ENCODE measurements at places on chromosomes 6 and 20.

DNA sequence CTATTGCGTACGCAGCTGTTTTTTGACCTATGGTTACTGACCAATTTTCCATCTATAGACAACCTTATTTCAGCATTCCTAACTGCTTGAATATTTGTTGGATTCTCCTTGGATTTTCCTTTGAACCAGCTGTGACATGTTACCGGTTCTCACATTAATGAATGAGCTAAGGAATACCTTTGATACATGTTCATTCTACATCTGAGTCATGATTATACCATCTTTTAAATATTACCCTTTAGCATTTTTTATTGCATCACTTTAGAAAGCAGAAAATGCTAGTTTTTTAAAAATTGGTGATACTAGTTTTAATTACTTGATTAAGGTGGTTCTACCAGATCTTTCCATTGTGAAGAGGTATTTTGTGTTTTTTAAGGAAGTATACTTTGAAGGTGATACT, 1.9 kb upstream of the IGF2R start:
- no peak for DNase-seq

GRCh38 chr6:144847916-144848315, 562.8 kb downstream of the UTRN start:
- no peak for DNase-seq

DNA sequence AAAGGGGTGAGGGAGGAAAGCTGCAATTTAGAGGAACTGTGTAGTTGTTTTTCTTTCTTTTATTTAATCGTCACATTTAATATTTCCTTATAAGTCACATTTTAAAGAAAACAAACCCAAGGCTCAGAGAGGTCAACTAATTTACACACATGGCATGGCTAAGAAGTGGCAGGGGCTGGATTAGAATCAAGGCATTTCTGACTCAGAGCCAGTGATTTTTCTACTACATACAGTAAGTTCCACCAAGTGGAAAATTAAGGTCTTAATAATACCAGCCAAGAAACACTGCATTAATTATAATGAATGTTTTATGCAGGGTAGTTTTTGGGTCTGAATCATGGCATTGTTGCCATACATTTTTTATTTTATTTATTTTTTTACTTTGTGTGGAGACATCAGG, 607.7 kb upstream of the CITED2 start:
- DNase-seq: no peak

DNA sequence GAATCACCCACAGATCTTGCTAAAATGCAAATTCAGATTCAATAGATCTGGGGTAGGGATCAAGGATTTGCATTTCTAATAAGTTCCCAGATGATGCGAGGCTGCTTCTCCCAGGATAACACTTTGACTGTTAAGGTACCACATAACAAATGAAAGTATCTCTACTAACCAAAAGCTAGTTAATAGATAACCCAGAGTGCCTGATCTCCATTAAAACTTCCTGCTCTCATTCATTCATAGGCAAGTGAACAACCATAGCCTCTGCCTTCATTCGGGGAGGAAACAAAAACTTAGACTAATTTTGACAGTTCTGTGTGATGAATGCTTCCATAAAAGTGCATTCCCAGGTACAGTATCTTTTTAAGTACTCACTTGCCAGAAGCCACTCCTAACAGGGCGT, 265.6 kb upstream of the BTBD3 start:
- no peak for DNase-seq

GRCh38 chr6:15089569-15090144, 156.2 kb upstream of the JARID2 start:
- no peak for DNase-seq

DNA sequence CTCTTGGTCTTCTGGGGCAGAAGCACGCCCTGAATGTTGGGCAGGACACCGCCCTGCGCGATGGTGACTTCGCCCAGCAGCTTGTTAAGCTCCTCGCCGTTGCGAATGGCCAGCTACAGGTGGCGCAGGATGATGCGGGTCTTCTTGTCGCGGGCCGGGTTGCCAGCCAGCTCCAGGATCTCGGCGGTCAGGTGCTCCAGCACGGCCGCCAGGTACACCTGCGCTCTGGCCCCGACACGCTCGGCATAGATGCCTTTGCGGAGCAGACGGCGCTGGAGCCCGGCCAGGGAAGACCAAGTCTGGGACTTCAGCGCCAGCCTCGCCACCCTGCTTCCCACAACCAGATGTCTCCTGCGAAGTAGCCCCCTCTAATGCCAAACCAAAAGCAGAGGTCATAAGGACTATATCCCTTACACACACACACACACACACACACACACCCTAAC, 8.0 kb upstream of the SLC17A3 start:
- DNase-seq: no peak

DNA sequence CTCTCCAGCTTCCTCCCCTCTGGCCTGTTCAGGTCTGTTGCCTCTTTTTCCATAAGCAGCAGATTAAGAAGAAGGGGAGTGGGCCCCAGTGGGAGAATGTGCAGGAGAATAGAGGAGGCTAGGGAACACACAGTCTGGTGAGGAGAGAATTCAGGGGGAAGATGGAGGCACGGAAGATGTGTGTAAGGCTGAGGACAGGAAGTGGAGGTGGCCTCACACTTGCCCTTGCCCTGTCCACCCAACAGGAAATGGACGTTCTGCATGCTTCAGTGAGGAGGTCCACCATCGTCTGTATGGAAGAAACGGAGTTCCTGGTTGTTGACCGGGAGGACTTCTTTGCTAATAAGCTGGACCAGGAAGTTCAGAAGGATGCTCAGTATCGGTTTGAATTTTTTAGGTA, 16.0 kb downstream of the CNBD2 start:
- no peak for DNase-seq

- no peak for DNase-seq
Observed at GRCh38 chr20:63525185-63525584, 4.6 kb downstream of the PPDPF start.

DNA sequence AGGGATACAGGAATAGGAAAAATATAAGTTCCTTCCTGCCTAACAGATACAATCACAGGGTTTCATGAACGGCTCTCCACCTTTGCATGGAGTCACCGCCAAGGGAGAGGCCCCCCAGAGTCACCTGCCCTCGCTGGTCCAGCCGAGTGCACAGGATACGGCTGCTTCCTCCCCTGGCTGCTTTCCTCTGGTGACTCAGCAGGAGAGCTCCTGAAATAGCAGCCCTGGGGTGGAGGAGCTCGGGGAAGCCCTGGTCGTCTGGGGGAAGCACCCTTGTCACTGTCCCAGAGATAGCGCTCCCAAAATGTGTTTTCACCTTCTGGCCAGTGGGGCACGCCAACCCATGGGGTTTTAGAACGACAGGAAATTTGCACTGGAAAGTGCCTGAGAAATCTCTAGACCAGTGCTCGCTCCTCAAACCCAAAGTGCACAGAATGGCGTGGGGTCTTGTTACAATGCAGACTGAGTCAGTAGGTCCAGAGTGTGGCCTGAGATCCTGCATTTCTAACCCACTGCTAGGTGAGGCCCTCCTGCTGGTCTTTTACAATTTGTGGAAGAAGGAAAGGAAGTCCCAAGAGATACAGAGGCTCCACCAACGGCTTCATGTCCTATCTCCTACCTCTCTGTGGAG, 35.9 kb upstream of the FAM50B start:
- DNase-seq: no peak

DNA sequence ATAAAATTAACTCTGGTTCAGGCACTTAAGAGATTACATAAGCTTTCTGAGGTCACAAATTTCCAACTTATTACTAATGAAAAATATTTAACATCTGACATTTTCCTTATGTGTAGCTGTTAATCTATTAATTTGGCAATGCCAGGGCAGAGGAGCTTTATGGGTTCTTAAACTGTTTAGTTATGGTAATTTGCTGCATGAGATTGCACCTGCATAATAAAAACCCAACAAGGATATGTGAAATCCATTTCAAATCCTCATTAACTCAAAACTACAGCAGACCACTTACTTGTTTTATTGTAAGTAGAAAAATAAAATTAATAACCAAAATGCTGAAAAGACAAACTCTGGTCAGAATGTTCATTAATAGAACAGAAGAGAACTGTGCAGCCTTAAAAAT, 98.1 kb downstream of the PREP start:
- DNase-seq: no peak

DNA sequence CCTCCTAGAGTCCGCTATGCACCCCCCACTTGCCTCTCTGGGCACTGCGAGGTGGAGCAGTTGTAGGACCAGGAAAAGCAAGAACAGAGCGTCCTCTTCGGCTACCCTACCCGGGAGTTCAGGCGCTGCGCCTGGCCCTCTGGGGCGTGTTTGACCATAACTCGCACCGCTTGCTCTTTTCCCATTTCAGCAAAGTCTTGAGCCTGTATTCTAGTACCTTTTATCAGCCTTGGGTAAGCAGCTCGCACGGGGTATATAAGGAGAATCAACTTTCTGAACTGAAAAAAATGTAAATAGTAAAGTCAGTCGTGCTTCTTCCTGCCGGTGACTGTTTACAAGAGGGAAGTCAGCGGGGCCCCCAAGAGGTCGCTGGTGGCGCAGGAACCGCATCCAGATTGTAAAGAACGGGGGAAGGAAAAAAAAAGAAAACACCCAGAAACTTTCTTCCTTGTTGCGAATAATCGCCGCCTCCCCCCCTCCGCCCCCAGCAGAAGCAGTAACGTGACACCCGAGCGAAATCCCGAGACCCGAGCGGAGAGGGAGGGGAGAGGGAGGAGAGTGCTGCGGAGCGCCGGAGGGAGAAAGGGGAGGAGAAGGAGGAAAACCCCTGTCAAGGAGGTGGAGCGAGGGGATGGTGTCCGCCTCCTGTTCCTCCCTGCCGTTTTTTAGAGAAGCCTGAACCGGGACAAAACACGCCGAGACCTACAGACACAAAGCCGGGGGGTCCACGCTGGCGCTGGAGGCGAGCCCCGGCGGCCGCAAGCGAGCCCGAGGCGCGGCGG, at the start of gene UST:
Gene UST, plus strand, starts transcription at position 668 of the 782 bp plus-strand sequence. CDS start 401 bp downstream, outside the sequence.
- DNase-seq: peak; percentile 60
